NCI-H1417 (cell line): ENCODE measurements at places on chromosomes 6 and 20.
A peak's percentile ranks its signal among the peaks of the same experiment; 100 is the strongest.

GRCh38 chr20:35664466-35665206 lies at the start of the genes CPNE1 and RBM12:
TSS of gene CPNE1 (minus strand) at chr20:35664900. CDS start at chr20:35632923, 31,977 bp downstream.
TSS of gene RBM12 (minus strand) at chr20:35664900. CDS start at chr20:35655322, 9,578 bp downstream.
- DNase-seq = peak; percentile 97

- no peak for DNase-seq
Observed at GRCh38 chr20:6786548-6786947, 19.1 kb downstream of the BMP2 start.

- DNase-seq = no peak
Observed at GRCh38 chr20:43938932-43939761, 24.5 kb downstream of the TOX2 start.

- no peak for DNase-seq
Observed at GRCh38 chr6:134090591-134090990, 38.2 kb upstream of the SLC2A12 start.

- DNase-seq = no peak
Observed at GRCh38 chr6:21582651-21583050, 10.9 kb upstream of the SOX4 start.

DNA sequence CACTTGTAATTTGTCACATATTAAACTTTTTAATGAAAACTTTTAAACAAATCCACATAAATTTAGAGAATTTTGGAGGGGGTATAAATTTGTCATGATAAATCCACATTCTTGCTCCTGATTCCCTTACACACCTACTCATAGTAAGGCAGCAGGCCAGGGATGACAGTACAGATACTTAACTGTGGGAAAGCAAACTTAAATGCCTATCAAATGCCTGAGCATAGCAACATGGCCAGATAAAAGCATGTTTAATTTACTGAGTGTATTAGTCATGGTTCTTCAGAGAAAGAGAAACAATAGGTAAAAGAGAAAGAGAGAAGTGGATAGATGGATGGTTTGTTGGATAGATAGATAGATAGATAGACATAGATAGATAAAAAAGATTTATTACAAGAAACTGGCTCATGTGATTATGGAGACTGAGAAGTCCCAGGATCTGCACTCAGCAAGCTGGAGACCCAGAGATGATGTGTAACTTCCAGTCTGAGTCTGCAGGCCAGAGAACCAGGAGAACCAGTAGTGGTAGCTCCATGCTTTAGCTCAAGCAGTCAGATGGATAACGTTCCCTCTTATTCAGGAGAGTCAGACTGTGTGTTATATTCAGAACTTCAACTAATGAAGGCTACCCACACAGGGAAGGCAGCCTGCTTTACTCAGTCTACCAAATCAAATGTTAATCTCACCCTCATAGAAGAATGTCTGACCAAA lies 15.9 kb upstream of the ADGRF1 start:
- DNase-seq = no peak

GRCh38 chr20:10263385-10264165 lies 44.9 kb downstream of the SNAP25 start:
- no peak for DNase-seq

DNA sequence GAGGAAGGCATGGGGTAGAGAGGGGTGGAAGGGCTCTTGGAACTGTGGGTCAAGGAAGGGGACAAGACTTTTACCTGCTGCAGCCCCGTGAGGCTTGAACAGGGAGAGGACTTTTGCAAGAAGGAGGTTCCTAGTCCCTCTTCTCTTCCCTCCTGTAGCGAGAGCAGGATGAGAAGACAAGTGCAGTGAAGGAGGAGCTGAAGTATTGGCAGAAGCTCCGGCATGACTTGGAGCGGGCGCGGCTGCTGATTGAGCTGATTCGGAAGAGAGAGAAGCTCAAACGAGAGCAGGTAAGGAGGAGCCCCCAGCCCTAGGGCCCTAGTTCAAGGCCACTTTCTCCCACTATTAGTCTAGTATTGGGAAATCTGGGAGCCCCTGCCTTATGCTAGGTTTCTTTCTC lies 10.6 kb downstream of the BRPF3 start:
- DNase-seq = no peak

GRCh38 chr6:121849477-121849876 lies 414.0 kb downstream of the GJA1 start:
- DNase-seq = no peak

DNA sequence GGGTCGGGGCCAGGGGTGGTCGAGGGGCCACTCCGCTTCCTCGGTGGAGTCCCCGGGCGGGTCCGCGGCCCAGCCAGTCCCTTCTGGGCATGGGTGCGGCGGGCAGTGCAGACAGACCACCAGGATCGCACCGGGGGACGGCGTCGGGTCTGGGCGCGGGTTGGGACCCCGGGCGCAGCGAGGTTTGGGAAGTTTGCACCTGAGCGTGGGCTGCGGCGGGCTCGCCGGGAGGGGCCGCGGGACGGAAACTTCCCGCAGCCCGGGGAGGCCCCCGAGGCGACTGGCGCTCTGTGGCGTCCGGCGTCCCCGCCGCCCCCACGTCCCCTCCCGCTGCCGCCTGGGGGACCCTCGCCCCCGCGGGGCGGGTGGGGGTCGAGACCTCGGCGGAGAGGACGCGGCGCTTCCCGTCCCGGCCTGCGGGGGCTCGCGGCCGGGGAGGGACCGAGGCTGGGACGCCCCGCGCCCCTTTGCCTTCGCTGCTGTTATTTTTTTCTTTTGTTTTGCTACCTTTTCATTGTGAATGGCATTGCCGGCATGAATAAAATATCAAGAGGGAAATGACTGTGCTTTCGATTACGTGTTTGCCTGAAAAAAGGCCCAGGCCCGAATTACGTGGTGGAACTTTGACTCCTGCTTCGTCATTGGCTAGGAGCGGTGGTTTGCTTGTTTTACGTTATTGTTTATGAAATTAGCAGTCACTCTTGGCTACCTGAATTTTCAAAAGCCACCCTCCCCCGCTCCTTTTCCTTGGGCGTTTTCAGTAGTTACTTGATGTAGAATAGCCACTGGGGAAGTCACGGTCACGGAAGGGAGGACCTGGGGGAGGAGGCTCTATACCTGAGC lies 703 bp downstream of the SNX9 start:
- DNase-seq = peak; percentile 79

DNA sequence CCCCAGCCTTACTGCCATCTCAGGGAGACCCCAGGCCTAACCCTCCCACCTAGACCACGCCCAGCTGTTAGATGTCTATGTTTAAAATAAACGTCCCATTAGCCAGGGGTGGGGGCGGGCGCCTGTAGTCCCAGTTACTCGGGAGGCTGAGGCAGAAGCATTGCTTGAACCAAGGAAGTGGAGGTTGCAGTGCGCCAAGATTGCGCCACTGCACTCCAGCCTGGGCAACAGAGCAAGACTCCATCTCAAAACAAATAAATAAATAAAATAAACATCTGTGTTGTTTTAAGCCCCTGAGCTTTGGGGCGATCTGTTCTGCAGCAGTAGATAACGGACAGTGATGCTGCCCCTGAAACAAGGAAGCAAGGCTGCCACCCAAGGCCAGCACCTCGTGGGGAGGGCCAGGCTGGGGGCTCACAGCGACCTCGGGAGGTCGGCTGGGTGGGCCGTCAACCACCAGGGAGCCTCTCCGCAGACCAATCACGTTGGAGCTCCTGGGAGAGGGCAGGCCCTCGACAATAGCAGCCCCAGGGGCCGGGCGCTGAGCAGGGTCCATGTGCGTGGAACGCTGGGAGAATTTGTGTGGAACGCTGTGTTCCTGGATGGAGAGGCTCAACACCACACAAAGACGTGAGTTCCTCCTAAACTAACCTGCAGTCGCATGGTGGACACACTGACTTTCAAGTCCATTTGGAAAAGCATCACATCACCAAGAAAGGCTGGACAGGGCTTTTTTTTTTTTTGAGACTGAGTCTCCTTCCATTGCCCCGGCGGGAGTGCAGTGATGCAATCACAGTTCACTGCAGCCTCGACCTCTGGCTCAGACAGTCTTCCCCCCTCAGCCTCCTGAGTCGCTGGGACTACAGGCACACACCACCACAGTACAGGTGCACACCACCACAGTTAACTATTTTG lies 1.0 kb upstream of the HELZ2 start:
- no peak for DNase-seq

- no peak for DNase-seq
Observed at GRCh38 chr6:44020148-44020547, 107.1 kb downstream of the MRPL14 start.

GRCh38 chr6:30612687-30613248 lies 4.3 kb downstream of the PPP1R10 start:
- no peak for DNase-seq

GRCh38 chr6:133921249-133921859 lies 31.7 kb upstream of the TBPL1 start:
- DNase-seq = peak; percentile 89

GRCh38 chr6:35288834-35289233 lies 8.8 kb upstream of the DEF6 start:
- no peak for DNase-seq

GRCh38 chr6:32825966-32826365 lies 9.2 kb upstream of the HLA-DOB start:
- no peak for DNase-seq

DNA sequence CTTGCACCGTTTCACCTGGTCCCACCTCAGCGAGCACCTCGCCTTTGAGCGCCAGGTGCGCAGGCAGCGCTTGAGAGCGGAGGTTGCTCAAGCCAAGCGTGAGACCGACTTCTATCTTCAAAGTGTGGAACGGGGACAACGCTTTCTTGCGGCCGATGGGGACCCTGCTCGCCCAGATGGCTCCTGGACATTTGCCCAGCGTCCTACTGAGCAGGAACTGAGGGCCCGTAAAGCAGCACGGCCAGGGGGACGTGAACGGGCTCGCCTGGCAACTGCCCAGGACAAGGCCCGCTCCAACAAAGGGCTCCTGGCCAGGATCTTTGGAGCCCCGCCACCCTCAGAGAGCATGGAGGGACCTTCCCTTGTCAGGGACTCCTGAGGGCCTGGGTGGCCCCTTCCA lies 1.5 kb downstream of the ABT1 start:
- DNase-seq = no peak

GRCh38 chr6:91713911-91714310 lies 1127.0 kb upstream of the MAP3K7 start:
- peak; percentile 61 for DNase-seq

- DNase-seq = no peak
Observed at GRCh38 chr6:15023448-15023847, 222.4 kb upstream of the JARID2 start.

- peak; percentile 64 for DNase-seq
Observed at GRCh38 chr20:3686867-3687321, 5.1 kb upstream of the ADAM33 start.

DNA sequence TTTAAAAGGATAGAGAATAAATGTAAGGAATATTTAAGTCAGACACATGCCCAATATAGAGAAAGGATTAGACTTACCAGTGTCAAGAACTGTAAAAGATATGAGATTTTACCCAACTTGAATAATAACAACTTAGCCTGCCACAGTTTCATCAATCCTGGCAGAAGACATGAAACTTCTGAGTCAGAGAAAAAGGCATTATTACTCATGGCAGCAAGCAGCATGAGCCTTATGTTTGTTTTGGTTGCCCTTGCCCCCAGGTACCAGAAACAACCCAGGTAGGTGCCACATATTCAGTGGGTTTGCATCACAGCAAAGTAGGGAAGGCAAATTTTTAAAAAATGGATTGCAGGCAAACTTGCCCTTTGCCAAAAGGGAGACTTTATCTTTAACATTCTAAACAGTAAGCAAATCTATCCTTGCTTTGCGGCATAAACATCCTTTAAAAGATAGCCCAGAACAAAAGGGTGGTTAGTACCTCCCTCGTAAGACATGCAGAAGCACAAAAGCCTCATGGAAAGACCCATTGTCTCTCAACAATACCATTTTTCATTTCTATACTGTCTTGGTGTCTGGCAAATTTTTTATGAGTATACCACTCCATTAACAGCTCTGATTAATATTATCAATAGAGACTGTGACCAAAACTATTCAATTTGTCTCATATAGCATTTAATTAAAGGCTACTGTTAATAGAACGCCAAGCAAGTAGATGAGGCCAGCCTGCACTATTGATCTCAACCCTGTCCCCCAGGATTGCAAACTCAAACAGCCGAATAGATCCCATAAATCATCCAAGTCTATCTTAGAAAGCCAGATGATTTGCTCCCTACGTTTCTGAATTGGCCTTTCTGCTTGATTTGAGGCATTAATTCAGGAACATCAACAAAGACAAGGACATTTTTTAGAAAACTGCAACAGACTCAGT lies 185.1 kb downstream of the COL19A1 start:
- DNase-seq = no peak

GRCh38 chr6:11675601-11676000 lies 103.0 kb downstream of the ADTRP start:
- no peak for DNase-seq

GRCh38 chr20:1535420-1536175 lies 21.9 kb downstream of the SIRPD start:
- no peak for DNase-seq

- no peak for DNase-seq
Observed at GRCh38 chr20:23317081-23317480, 33.5 kb upstream of the NXT1 start.

- DNase-seq = no peak
Observed at GRCh38 chr6:110355727-110356126, 2.4 kb downstream of the METTL24 start.

DNA sequence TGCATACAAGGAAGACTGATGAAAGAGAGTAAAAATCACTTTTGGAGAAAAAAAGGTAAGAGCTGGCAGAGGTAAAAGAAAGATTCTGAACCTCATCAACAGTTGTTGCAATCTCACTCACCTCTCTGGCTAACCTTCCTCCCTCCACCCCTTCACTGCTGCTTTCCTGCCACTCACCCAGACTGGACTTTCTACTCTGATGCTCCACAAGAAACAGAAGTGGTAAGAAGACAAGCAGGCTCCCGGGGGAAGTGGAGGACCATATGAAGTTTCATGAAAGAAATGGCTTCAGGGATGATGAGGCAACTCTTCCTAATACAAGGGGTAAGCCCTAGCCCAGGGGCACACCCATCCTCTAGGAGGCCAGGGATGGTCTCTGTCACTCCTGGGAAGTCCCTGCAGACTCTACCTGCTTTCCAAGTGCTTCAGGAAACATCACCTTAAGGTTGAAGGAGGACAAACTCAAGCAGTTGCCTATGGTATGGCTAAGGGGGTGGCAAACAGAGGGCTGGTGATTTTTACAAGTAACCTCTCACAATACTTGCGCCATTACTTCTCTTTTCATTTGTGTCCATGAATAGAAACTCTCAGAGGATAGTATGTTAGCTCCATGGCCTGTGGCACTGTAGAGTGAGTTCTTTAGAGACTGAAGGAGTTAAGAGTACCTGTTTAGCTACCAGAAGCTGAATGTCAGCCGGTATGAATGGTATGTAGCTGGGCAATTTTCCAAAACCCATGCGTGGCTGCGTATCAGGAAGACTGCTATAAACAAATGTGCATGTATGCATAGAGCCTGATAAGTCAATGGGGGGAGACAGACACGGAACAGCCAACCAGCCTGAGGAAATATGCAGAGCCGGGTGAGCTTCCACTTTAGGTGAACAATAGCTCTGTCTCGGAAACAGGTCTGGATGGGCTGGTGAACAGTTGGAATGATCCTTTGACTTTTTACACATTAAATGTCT lies 112.0 kb downstream of the BACH2 start:
- DNase-seq = no peak
